Cardiac muscle cell (in vitro differentiated cells and primary cell): ENCODE measurements at places on chromosomes 2 and 18. TPM values are rescaled to one million over a fixed set of nuclear protein-coding genes. Genes with fewer than 3 reads are reported as not detected.

HOXD4 gene
- total RNA-seq = not detected in 2 replicates

FBXO41 gene
- total RNA-seq = 4.1 and 5.8 TPM in 2 replicates

SKA1 gene
- total RNA-seq = 3.0 and 8.5 TPM in 2 replicates

LHCGR gene
- 0.57 TPM in 1 of 2 replicates, not detected in the other for total RNA-seq

SERPINB12 gene
- not detected in 2 replicates for total RNA-seq

FOXI3 gene
- not detected in 2 replicates for total RNA-seq

EPHA4 gene
- total RNA-seq = 58.0 and 70.2 TPM in 2 replicates

TMEFF2 gene
- total RNA-seq = 0.15 and 0.28 TPM in 2 replicates

LOXHD1 gene
- 0.21 TPM in 1 of 2 replicates, not detected in the other for total RNA-seq

DNA sequence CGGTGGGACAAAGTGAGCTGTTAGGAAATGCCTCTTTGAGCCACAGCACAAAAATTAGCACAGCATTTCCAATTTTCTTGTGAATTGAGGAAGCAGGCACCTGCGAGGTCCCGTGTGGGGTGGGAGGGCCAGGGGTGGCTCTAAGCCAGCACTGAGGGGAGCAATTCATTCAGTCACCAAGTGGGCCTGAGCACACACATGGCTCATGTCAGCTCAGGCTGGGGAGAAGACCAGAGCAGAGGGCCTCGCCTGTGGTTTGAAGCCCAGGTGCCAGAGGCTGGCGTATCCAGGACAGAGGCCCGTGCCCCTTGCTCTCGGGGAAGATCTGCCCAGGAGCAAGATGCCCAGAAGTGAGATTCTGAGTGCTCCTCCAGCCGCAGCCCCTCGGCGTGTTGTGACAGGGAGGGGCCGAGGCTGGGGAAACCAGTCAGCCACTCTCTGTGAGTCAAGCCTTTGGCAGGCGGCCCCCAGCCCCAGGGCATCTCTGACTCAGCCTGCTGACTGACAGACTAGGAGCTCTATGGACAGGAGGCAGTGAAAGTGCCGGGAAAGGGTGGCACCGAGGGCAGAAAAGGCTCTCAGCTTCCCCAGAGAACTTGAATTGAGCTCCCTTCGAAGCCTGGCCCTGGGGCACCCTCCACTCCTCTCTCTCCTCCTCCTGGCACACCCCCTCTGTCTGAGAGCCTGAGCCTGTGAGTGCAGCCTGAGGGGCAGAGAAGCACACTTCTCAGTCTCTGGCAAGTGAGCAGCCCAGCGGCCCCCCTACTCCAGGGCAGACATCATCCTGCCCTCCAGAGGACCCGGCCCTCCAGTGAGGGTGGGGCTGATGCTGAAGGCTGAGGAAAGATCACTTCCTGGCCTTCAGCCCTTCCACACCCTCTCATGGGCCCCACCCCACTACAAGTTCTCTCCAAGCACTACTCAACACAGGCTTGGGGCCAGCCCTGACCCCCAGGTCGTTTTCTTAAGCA lies 32.3 kb downstream of the CYP26B1 start:
- no peak for DNase-seq
- H3K4me1 ChIP-seq = no peaks in the 10 kb centered on the region
- H3K27me3 ChIP-seq = no peaks in the 10 kb centered on the region
- H3K27ac ChIP-seq = no peak overlapping the region
- H3K4me3 ChIP-seq = no peak overlapping the region

GRCh38 chr18:54020156-54020745 lies 204.2 kb downstream of the MBD2 start:
- H3K4me1 ChIP-seq = no peaks in the 10 kb centered on the region
- no peak overlapping the region for H3K27ac ChIP-seq
- no peaks in the 10 kb centered on the region for H3K36me3 ChIP-seq
- H3K27me3 ChIP-seq = no peaks in the 10 kb centered on the region
- no peak for DNase-seq

- peaks cover 16% of the 10 kb centered on the region for H3K4me1 ChIP-seq
- H3K4me3 ChIP-seq = no peak overlapping the region
- DNase-seq = peak; percentile 31
- no peak overlapping the region for H3K27ac ChIP-seq
These were observed 165.9 kb upstream of the MEX3C start for GRCh38 chr18:51363384-51363783.

DNA sequence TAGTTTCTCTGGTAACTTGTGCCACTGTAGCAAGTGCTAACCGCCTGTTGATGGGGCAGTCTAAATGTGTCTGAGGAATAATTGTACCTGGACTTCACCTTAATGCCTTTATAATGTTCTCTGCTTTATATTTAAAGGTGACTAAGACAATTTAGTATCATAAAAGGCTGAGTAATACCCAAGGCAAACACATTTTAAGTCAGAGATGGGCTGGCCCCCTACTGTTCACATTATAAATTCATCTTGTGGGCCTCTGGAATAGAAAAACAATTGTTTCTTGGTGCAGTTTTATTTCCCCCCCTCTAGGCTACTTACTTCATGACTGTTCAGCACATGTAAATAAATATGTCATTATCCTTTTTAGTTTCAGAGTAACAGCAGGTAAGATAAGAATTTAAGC lies 559.3 kb upstream of the PIK3C3 start:
- no peaks in the 10 kb centered on the region for H3K36me3 ChIP-seq
- no peak overlapping the region for H3K4me3 ChIP-seq
- peaks cover 22% of the 10 kb centered on the region for H3K4me1 ChIP-seq
- no peaks in the 10 kb centered on the region for H3K27me3 ChIP-seq
- peak; percentile 22 for DNase-seq
- no peak overlapping the region for H3K27ac ChIP-seq

- H3K27me3 ChIP-seq = no peaks in the 10 kb centered on the region
- H3K36me3 ChIP-seq = peaks cover 58% of the 10 kb centered on the region
- peak; percentile 27 for DNase-seq
- no peak overlapping the region for H3K4me3 ChIP-seq
These were observed 56.8 kb upstream of the TTN start for GRCh38 chr2:178863856-178864620.

- no peak overlapping the region for H3K27ac ChIP-seq
- no peaks in the 10 kb centered on the region for H3K36me3 ChIP-seq
- H3K27me3 ChIP-seq = no peaks in the 10 kb centered on the region
- no peaks in the 10 kb centered on the region for H3K4me1 ChIP-seq
These were observed 57.8 kb upstream of the MAP3K20 start for GRCh38 chr2:173017646-173018420.

DNA sequence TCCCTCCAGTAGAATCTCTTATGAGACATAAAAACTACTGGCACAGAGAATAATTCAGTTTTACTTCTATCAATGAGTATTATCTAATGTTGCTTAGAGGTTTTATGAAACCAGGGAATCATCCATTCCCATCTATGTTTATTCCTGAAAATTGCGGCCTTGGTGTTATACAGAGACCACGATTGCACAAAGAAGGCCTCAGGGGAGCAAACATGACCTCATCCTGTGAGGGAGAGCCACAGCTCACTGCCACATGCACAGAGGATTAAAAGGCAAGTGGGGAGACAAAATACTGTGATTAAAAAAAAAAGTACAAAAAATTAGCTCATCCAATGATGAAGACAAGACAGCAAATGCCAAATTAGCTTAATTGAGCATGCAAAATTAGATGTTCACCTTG lies 111.8 kb upstream of the SLC35G4 start:
- H3K27ac ChIP-seq = no peak overlapping the region
- H3K36me3 ChIP-seq = no peaks in the 10 kb centered on the region
- no peaks in the 10 kb centered on the region for H3K4me1 ChIP-seq
- no peak overlapping the region for H3K4me3 ChIP-seq
- H3K27me3 ChIP-seq = peaks cover 4% of the 10 kb centered on the region

GRCh38 chr18:32553640-32554365 lies 83.1 kb upstream of the GAREM1 start:
- peaks cover 2% of the 10 kb centered on the region for H3K4me1 ChIP-seq
- no peaks in the 10 kb centered on the region for H3K27me3 ChIP-seq
- no peak overlapping the region for H3K4me3 ChIP-seq
- H3K36me3 ChIP-seq = no peaks in the 10 kb centered on the region

DNA sequence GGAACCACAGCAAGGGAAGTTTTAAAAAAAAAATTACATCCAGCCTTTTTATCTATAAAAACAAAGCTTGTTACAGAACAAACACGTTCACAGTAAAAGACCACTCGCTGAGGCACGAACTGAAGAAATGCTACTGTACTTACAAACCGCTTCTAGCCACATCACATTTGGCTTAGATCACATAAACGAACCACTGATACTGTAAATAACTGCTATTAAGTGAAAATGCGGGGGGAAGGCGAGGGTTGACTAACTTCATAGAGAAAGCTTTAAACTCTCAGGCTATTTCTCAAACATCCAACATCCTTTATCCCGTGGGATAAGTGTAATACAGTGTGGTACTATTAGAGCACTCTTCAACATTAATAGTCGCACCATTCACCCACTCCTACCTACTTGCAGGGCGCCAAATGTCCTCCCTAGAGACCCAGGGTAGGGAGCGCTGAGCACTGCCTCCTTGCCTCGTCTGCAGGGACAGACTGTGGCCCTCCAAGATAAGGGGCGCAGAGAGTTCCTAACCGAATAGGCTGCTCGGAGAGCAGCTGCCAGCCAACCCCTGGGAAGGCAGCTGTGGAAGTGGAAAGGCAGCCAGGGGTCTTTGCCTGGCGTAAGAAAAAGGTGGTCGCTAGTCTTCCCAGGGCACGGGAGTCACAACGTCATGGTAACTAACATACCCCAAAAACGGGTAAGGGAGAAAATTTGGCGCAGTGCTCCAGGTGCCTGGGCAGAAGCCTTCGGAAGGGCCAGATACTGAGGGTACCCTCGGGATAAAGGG lies 854 bp downstream of the GPR155 start:
- DNase-seq = peak; percentile 46
- H3K4me3 ChIP-seq = peak overlapping the region; percentile 65

- H3K27ac ChIP-seq = no peak overlapping the region
- H3K36me3 ChIP-seq = no peaks in the 10 kb centered on the region
These were observed 14.0 kb upstream of the BMP10 start for GRCh38 chr2:68885074-68885810.

DNA sequence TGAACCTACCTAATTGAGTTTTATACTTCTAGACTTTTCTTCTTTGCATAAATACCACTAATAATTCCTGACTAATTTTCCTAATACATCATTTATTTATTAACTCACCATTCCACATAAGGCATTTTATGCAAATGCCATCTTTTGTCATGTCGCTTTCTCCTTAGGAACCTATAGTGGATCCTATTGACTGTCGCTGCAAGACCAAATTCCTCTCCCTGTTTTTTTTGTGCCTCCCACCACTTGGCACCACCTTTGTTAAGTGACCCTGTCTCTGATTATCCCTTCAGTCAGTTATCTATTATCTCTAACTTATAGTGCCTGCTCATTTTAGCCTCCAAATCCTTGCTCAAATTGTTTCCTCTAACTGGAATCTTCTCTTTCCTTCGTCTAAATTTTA lies 19.5 kb downstream of the UNC80 start:
- no peaks in the 10 kb centered on the region for H3K4me1 ChIP-seq
- no peak for DNase-seq
- no peaks in the 10 kb centered on the region for H3K27me3 ChIP-seq
- H3K27ac ChIP-seq = no peak overlapping the region
- H3K36me3 ChIP-seq = no peaks in the 10 kb centered on the region

GRCh38 chr18:25704494-25704893 lies 352.5 kb upstream of the ZNF521 start:
- H3K27ac ChIP-seq = no peak overlapping the region
- H3K4me1 ChIP-seq = no peaks in the 10 kb centered on the region
- no peak for DNase-seq
- H3K36me3 ChIP-seq = no peaks in the 10 kb centered on the region
- H3K27me3 ChIP-seq = no peaks in the 10 kb centered on the region

DNA sequence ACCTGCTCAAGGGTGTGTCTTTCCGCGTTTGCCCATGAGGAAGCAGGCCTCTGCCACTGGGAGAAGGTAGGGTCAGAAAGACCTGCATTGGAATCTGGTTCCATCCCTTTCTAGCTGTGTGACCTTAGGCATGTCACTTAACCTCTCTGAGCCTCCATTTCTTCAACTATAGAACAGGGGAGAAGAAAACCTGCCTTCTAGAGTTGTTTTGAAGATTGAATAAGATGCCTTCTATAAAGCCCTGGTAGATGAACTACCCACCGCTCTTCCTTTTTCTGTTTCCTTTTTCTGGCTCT lies 507 bp downstream of the NAT8 start:
- no peak for DNase-seq
- no peaks in the 10 kb centered on the region for H3K27me3 ChIP-seq
- no peaks in the 10 kb centered on the region for H3K4me1 ChIP-seq
- H3K4me3 ChIP-seq = no peak overlapping the region

- H3K36me3 ChIP-seq = no peaks in the 10 kb centered on the region
- peak overlapping the region; percentile 43 for H3K27ac ChIP-seq
- H3K27me3 ChIP-seq = no peaks in the 10 kb centered on the region
These were observed 3.3 kb upstream of the ADAM17 start for GRCh38 chr2:9558948-9559381.

DNA sequence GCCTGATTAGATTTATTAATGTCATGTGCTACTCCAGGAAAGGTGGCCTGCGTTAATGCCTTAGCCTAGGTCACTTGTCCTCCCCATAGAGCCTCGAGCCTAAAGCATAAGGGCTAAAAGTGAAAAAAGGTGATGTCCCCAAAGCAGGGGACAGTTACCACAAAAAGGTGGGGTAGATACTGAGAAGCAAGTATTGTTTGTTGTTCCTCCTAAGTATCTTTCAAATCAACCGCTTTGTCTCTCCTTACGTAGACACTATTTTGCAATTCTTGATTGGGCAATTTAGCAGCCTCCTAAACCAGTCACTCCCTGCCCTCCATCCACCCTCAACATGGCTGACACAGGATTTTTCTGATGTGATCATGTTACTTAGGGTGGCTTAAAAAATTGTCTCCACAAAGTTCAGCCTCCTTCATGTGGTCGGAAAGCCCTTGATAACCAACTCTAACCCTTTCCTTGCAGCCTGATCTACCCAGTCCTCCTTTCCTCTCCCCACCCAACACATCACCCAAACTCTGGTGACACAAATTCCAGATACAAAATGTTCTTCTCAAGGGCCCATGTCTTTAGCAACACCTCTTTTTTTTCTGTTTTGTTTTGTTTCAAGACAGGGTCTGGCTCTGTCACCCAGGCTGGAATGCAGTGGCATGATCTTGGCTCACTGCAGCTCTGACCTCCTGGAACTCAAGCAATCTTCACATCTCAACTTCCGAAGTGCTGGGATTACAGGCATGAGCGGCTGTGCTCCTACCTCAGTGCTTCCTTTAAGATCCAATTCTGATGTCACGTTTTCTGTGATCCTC lies 6.9 kb downstream of the INHA start:
- H3K36me3 ChIP-seq = no peaks in the 10 kb centered on the region
- no peak overlapping the region for H3K4me3 ChIP-seq
- H3K27me3 ChIP-seq = no peaks in the 10 kb centered on the region
- peak; percentile 85 for DNase-seq
- H3K27ac ChIP-seq = peak overlapping the region; percentile 32
- peaks cover 50% of the 10 kb centered on the region for H3K4me1 ChIP-seq

- H3K36me3 ChIP-seq = no peaks in the 10 kb centered on the region
- peaks cover 32% of the 10 kb centered on the region for H3K4me1 ChIP-seq
- H3K4me3 ChIP-seq = no peak overlapping the region
- no peak overlapping the region for H3K27ac ChIP-seq
These were observed 30.0 kb downstream of the FRZB start for GRCh38 chr2:182836451-182836850.

DNA sequence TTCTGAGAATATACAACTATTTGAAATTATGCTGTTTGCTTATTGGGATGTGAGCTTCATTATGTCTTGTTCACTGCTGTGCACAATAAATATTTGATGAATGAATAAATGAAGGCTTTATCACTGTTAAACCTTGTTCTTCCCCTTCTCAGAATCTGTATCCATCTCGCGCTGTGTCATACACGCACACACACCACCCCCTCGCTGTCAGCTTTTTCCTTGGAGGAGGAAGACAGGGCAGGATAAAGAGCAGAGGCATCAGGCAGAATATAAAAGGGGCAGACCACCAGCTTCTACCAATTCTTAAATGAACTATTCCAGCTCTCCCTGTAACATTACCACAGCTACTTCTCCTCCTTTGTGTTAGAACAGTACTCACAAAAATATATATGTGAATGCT lies 75.0 kb downstream of the CD226 start:
- H3K36me3 ChIP-seq = no peaks in the 10 kb centered on the region
- no peaks in the 10 kb centered on the region for H3K27me3 ChIP-seq
- no peak overlapping the region for H3K4me3 ChIP-seq
- H3K27ac ChIP-seq = no peak overlapping the region
